ENCODE measurements at places on chromosomes 7 and 10.

DNA sequence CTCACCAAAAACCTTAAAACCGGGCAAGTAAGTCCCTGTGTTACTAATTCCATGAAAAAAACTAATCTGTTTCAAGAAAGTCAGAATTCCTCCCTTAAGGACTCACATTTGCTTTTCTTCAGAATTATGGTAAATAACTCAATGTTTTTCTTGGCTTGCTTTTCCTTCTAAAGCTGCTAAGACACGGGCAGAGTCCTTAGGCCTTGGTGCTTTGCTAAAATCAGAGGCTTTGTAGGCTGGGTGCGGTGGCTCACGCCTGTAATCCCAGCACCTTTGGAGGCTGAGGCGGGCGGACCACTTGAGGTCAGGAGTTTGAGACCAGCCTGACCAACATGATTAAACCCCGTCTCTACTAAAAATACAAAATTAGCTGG, 32.0 kb downstream of the GNA12 start:
- no peak for DNase-seq

GRCh38 chr7:68733219-68734153, 864.8 kb upstream of the AUTS2 start:
- no peak for DNase-seq

DNA sequence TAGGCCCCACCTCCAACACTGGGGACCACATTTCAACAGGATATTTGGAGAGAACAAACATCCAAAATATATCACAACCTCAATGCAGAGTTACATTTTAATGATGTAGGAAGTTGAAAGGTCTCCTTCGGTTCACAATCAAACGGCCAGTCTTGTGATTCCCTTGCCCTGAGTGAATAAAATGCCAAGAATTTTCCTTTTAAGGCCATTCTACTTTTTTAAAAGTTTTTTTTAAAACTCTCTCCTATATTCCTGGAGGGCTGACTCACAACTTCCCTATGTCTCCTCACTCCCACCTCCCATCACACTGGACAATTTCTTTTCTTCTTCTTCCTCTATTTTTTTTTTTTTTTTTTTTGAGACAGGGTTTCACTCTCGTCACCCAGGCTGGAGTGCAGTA, 693.6 kb upstream of the AUTS2 start:
- no peak for DNase-seq

DNA sequence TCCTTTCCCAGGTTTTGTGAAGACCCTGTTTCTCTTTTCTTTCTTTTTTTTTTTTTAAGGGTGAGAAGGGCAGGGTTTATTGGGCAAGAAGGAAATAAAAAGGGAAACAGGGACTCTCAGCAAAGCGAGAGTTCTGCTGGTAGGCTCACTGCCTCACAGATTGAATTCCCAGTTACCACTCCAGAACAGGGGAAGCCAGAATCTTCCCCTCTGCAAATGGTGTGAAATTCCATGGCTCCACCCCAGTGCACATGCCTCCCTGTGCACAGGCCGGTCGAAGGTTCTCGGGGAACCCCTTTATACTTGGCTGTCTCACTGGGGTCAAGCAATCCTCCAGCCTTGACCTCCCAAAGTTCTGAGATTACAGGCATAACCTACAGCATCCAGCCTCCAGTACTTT, 10.5 kb upstream of the GUSB start:
- DNase-seq: no peak

DNA sequence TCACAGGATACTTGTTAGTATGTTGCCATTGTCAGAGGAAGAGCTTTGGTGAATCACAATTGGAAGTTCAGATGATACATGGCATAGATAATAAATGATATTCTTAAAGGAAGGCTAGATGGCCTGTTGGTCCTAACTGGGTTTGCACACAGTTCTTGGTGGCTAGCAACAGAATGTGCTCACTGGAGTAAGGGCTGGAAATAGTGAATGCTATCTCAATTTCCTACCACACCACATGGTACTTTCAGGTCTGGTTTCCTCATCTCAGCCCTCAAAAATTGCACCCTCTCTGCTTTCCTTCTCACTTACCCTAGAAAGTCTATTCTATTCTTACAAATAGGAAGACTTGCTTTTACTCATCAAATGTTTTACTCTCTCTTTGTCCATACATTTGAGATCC, 622.5 kb downstream of the ANKRD7 start:
- DNase-seq: no peak

DNA sequence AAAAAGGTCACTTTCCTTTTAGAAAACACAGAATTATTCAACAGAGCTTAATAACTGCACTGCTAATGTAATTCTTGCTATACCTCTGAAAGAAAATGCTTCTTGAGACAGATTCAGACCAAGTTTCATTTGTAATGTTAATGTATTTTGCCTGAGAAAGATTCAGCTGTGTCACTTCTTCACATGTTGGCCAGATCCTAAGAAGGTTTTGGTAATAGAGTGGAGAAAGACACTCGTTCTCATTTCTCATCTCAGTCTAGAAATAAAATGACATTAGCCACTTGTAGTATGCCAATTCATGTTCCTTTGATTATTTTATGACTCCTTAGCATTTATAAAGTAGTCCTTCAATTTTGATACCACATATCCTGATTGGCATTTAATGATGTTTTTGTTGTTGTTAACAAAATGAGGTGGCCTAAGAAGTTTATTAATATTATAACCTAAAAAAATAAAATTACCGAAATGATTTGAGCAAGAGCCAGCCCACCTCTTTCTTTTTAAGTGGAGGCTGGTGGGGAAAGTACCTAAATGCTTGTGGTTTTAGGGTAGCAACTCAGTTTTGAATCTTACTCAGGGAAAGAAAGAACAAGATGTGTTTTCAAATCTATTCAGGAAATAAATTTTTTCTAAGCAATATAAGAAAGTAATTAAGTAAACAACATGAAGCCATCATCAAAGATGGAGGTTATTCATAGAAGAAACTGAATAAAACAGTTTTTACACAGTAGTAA, 16.4 kb upstream of the ELAPOR2 start:
- no peak for DNase-seq

DNA sequence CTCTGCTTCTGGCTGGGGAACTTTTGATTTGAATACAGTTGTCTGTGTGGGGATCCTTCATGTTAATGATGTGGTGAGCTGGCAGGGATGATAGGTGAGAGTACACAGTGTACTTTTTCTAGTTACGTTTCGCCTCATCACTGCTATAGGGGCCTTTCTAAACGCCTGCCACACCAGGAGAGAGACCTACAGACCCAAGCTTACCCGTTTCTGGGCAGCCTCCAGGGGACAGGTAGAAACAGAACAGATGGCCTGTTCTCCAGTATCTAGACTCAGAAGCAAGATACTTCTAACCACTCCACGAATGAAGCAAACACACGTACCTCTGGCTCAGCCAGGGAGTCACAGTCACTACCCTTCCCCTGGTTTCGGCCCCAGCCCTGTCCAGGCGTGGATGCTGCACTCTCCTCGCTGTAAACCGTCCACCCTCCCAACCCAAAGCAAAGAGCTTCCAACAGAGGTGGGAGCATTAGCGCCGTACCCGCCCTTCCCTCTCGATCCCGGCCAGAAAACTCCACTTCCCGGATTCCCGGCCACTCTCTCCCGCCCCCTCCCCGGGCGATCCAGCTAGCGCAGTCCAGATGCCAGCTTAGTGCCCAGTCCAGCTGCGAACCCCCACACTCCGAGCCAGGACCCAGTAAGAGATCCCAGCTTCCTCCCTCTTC, 1.2 kb downstream of the CCDC6 start:
- peak; percentile 23 for DNase-seq

GRCh38 chr7:20021831-20022230, 195.4 kb downstream of the MACC1 start:
- DNase-seq: no peak

GRCh38 chr10:125521721-125522680, 161.0 kb downstream of the TEX36 start:
- peak; percentile 11 for DNase-seq

- DNase-seq: no peak
Measured at GRCh38 chr10:123097039-123097438, 38.7 kb upstream of the HMX3 start.

- peak; percentile 16 for DNase-seq
Measured at GRCh38 chr7:28626624-28627262, 214.4 kb downstream of the CREB5 start.

GRCh38 chr7:133510326-133511055, 257.6 kb downstream of the EXOC4 start:
- DNase-seq: no peak

GRCh38 chr7:26614503-26614902, 249.9 kb downstream of the SKAP2 start:
- DNase-seq: no peak

GRCh38 chr10:124175701-124176348, 82.4 kb upstream of the CHST15 start:
- peak; percentile 17 for DNase-seq

GRCh38 chr10:122390271-122390670, 15.8 kb downstream of the PLEKHA1 start:
- DNase-seq: no peak

DNA sequence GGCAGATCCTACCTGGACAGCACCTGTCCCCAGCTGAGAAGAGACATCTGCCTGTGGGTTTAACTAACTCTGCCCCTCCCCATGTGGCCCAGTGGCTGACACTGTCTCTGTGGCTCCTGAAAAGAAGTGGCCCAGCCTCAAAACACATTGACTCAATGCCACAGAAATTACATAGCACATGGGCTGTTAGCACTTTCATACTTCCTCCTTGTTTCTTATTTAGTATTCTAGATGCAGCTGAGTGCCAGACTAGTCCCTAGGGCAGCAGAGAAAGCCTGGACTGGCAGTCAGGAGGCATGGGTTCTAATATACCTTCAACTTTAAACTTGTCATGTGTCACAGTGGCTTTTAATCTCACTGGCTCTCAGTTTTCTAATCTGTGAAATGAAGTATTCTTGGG, 171.0 kb downstream of the TRIL start:
- no peak for DNase-seq

- DNase-seq: no peak
Measured at GRCh38 chr7:95632609-95633008, 36.3 kb upstream of the PDK4 start.

- no peak for DNase-seq
Measured at GRCh38 chr7:42311195-42311594, 74.2 kb upstream of the GLI3 start.

DNA sequence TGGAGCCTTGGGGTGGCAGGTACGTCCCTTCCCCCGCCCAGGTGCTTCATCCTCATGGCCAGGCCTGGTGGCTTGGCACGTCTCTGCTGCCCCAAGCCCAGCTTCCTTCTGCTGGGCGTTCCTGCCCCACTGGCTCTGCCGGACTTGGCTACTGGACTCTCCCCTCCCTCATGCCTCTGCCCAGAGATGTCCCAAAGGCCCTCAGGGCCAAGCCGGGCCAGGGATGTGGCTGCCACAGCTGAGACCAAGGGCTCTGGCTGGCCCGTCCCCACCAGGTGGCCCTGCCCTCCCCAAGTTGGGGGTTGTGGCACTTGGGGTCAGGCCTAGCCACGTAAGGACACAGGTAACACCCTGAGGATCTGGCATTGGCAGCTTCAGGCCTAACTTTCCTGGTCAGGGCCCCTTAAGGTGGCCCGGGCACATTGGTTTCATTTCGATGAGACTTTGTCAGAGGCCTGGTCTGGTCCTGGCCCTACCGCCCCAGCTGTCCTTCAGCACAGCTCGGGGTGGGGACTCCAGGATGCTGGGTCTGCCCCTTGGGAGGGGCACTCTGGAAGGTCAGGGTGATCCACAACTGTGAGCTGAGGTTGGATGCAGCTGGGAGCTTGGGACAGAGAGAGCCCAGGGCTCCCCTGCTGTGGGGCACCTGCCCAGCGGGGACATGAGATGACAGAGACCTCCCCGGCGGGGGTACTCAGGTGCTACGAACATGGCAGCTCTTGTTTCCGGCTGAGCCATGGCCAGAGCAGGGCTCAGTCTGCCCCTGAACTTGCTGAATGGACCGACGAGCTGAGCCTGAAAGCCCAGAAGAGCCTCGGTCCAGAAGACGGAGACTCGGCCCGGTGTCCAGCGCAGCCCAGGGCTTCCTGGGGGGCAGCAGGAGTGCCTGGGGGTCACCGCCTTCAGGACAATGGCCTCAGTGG, 2.9 kb downstream of the BHLHA15 start:
- no peak for DNase-seq

Measured in activated CD4-positive, alpha-beta T cell treated with anti-CD3 and anti-CD28 coated beads, Interleukin-2, amount 10 ng/mL, durations not matched to agents 7 days and 5 days (primary cell).